CD4-positive, alpha-beta T cell treated with Interleukin-4 for 4 hours (primary cell): ENCODE measurements at places on chromosomes 2 and 18.

GRCh38 chr18:12811191-12811950 is 72.7 kb downstream of the PTPN2 start:
- DNase-seq = no peak

- DNase-seq = no peak
Measured at GRCh38 chr2:100960688-100961087, 41.4 kb upstream of the RPL31 start.

DNA sequence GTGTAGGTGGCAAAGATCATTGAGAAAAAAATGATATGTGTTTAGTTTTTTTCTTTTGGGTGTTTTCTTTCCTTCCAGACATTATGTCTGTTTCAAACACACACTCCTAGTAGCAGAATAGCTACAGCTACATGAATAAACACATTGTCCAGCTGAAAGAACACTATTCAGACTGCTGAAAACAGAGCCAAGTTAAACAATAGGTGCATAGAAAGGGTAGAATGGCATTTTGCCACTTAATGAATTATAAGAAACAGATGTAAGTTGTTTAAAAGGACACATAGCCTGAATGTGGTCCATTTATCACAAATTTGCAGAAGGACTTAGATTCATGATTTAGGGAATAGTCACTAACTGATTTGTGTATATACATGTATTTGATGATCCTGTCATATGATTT is 20.1 kb downstream of the CTLA4 start:
- DNase-seq = no peak

DNA sequence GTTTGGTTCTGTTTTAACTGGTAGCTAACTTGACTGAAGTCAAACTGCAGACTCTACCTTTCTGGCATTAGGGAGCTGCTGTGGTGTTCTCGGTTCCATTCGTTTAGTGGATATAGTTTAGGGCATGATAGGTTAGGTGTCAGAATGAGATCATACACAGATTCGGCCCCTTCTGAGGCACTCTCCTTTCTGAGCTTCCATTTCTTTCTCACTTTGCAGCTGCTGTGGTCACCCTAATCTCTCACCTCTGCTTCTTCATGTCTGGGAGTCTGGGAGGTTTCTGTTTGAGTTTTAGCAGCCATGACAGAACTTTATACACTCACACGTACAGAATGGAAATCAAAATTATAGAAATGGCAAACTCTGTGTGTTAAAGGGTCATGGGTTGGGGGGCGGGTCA is 122.8 kb downstream of the ATP9B start:
- DNase-seq = no peak

DNA sequence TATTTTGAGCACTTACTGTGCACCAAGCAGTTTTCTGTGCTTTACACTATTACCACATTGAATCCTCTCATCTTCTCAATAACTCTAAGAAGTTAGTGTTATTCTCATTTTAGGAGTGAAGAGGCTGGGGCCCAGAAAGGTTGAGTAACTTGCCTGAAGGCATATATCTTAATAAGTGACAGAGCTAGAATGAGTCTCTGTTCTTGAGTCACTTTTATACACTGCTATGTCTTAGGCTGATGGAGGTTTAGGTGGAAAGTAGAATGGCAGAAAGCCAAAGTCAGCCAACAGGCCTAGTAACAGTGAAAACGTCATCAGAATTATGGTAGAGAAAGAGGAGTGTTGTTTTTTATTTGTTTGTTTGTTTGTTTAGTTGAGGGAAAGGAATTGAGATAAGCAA is 27.9 kb upstream of the RPE start:
- DNase-seq = no peak

DNA sequence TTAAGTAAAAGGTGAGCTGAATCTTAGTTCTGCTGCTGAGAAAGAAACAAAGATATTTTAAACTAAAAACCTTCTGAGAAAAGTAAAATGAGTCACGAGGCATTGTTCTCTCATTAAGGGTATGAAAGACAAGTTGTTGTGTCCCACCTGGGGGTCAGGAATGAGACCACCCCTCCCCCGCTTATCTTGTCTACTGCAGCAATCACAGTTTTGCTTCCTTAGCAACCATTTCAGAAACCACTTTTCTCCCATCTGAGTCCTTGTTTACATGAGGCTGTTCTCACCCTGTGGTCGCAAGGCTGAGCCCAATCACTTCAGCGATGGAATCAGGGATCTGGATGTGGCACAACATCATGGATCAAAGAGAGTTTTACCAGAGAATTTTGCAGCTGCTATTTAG is 377.6 kb upstream of the NETO1 start:
- no peak for DNase-seq

DNA sequence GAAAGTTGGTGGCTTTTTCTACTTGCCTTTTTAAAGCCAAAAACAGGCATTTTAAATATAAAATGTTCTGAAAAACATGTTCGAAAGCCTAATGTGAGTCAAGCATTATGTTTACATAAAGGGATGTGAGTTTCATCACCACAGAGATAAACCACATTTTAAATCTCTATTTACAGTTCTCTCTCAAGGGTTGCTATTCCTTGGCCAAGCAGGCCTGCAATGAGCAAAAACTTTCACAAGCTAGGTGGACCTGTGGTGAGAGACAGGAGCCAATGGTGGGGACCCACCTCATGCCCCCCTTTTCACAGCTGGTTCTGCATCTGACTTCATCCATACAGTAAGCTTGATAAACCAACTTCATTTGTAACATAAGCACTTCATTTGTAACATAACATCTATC is 65.1 kb downstream of the CUL3 start:
- peak; percentile 62 for DNase-seq

GRCh38 chr2:215833531-215834162 is 179.7 kb downstream of the MREG start:
- no peak for DNase-seq

GRCh38 chr2:47205576-47206141 is 50.6 kb upstream of the STPG4 start:
- DNase-seq = no peak
